Brain pericyte (primary cell): ENCODE measurements at places on chromosomes 2 and 18.

GRCh38 chr2:98759338-98759737 lies 28.4 kb upstream of the MGAT4A start:
- DNase-seq, result no peak

DNA sequence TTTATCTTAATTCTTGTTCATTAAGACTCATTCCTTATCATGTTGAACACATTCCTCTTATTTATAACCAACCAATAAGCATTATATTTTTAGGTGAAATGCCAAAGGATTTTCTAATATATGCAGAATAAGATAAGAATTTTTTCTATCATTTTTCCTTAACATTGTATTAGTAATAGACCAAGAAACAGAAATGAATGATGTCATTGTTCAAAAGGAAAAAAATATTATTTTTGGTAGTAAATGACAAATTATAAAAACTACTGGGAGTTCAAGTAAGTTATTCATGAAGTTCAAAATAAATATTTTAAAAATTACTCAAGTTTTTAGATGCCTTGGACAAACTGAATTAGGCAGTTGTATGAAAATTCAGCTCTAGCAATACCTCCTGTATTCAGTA lies 25.5 kb downstream of the DCAF17 start:
- no peak for DNase-seq

- no peak for DNase-seq
Measured at GRCh38 chr18:70028084-70028483, 80.4 kb upstream of the CD226 start.

DNA sequence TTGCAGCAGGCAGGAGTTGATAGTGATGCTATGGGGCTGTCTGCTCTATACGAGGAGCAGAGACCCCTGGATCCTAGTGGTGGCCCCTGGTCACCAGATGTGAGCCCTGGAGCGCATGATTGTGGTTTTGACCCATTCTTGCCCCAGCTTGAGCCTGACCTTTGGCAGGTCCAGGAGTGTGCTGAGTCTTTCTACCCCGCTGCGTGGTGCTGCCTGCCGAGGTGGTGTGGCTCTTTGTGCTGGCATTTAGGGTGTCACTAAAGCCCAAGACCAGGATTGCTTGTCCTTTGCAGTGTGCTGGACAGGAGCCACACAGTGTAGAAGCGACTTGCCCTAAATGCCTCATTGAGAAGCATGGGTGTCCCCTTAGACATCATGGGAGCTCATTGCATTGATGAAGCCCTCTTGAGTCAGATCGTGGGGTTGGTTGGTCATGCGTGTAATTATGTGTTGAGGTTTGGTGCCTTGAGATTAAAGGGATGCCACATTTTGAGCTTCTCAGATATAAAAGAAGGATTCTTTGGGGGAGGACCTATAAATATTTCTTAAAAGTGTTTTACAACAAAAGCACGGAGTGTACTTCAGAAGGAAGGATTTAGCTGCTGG lies 88.3 kb downstream of the AGAP1 start:
- no peak for DNase-seq

- DNase-seq, result no peak
Measured at GRCh38 chr2:38262069-38262871, 114.8 kb downstream of the ATL2 start.

DNA sequence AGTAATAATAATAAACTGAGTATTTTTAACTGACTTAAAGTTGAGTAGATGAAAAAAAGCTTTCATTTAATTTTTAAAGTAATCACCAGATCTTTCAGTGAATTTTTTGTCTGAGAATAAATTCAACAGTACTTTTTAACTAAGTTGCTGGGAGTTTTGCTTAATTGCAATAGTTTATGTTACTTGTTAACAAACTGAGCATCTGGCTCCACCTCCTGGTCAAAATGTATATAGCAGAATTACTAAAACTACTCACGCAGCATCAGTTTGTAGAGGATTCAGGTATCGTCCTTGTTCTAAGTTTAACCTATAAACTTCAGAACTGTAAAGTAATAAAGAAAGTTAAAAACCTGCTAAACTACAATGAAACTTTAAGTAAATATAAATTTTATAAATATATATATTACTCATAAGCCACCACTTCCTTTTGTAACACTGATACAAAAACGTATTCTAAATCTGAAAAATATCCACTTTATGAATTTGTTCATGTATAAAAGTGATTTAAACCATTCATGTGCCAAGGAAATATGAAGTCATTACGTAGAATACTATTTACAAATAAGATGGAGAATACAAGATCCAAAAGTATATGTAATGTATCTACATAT lies 21.3 kb downstream of the NOL10 start:
- DNase-seq, result peak; percentile 24

- no peak for DNase-seq
Measured at GRCh38 chr2:16394072-16394985, 271.3 kb downstream of the CYRIA start.

DNA sequence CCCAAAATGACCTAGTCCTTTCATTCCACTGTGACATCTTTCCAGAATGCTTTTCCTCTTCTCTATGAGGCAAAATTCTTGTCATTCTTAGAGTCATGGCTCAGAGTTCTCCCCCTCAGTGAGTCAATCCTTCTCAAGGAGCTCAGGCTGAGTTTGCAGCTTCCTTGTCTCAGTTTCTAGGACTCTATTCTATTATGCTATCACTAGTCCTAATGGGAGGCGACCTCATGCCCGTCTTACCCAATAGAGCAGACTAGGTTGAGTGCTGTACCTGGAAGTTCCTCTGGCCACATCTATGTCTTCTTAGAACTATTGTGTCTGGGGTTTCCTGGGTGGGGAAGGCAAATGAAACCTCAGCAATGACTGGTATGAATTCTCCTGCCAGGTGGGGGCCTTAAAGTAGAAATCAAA lies 51.5 kb downstream of the HAUS1 start:
- DNase-seq, result no peak

- DNase-seq, result no peak
Measured at GRCh38 chr2:75055142-75055819, 96.8 kb downstream of the POLE4 start.
